Tibial nerve (tissue), 4 donors: ENCODE measurements at places on chromosomes 2 and 18. TPM values are rescaled to one million over a fixed set of nuclear protein-coding genes. Genes with fewer than 3 reads are reported as not detected.

TRIM54 gene
- total RNA-seq = 1.7 TPM

KRTCAP3 gene
- not detected for total RNA-seq

DNA sequence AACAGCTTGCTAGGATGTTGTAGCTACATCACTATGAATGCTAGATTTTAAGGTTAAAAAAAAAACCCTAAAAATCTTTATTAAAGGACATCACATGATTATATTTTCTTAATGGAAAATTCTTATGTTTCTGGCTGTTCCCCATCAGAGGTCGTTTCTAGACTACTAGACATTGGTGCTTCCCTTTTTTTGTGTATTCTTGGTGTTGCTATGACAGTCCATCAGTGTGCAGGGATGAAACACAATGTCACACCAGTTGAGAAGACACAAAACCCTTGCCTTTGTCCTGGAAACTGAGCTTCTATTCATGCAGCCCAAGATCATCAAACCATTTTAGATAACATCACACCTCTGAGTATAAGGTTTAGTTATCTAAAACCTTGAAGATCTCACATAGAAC, 19.9 kb upstream of the TMEM131 start:
- no peak overlapping the region for H3K27ac ChIP-seq
- no peaks in the 10 kb centered on the region for H3K27me3 ChIP-seq
- H3K4me1 ChIP-seq = peaks cover 6% of the 10 kb centered on the region
- H3K36me3 ChIP-seq = no peaks in the 10 kb centered on the region

GRCh38 chr2:122864728-122865127, 1109.3 kb downstream of the TSN start:
- no peak overlapping the region for H3K27ac ChIP-seq
- H3K36me3 ChIP-seq = no peaks in the 10 kb centered on the region
- no peaks in the 10 kb centered on the region for H3K27me3 ChIP-seq
- H3K4me3 ChIP-seq = no peak overlapping the region
